Daoy (cell line): ENCODE measurements at places on chromosomes 1 and 21. TPM values are rescaled to one million over a fixed set of nuclear protein-coding genes. Genes with fewer than 3 reads are reported as not detected.

DNA sequence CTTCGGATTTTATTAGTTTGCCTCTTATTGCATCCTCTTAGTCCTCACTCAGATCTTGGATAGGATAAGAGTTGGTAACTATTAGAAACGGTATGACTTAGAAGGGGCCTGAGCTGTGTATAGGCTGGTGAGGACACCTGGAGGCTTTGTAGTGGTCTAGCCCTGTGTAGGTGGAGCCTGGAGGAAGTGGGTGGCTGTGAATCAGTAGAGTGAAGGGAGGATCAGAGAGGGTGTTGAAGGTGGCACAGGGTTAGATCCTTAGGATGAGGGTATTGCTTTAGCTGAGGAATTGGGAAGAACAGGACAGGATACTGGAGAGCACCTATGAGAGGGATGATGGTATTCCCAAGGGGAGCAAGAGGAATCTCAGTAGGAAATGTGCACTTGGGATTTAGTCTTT, 5.7 kb downstream of the VANGL1 start:
- DNase-seq = no peak

- DNase-seq = peak; percentile 95
These were observed 20.9 kb downstream of the ERICH3 start for GRCh38 chr1:74652711-74653139.

- DNase-seq = peak; percentile 56
These were observed 3.3 kb upstream of the ZBTB18 start for GRCh38 chr1:244047621-244048255.

NBPF11 gene
- total RNA-seq = 2.6 and 2.8 TPM in 2 replicates

DNA sequence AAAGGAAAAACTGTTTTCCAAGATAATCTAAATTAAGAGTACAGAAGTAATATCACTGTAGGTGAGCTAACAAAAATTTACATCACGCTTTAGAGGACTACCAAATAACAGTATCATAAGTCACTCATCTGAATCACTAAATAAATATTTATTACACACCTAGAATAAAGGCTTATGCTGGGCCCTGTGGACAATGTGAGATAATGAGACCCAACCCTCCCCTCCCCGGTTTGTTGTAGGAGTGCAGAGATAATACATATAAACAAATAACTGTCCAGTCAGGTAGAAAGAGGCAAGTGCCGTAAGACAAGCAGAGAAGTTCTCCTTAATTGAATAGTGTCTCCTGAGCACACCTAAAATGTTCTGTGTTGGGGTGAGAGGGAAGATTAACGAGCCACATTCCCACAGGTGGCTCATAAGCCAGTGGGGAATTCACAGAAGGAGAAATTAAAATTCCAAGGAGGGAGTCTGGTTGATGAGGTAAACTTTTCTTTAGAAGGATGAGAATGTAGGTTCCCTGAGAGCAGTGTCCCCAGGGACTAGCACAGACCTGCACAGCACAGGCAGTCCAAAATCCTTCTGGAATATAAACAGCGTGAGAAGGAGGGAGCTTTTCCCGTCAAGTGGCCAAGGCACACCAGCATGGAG, 241.4 kb downstream of the NFIA start:
- DNase-seq = no peak

- peak; percentile 67 for DNase-seq
These were observed 23.4 kb downstream of the CSF1 start for GRCh38 chr1:109933856-109934711.

- DNase-seq = peak; percentile 19
These were observed 5.9 kb downstream of the PLOD1 start for GRCh38 chr1:11940260-11940921.

VANGL2 gene
- total RNA-seq = 1.9 and 2.0 TPM in 2 replicates

CTSK gene
- 0.39 and 5.8 TPM in 2 replicates for total RNA-seq

- peak; percentile 87 for DNase-seq
These were observed 2.5 kb upstream of the SAMD11 start for GRCh38 chr1:921011-921837.

GRCh38 chr1:156750711-156751450, 594 bp downstream of the HDGF start:
- DNase-seq = peak; percentile 51

- peak; percentile 56 for DNase-seq
These were observed 1.4 kb downstream of the JUN start for GRCh38 chr1:58782178-58783089.

ZNF691 gene
- total RNA-seq = 10.3 and 11.8 TPM in 2 replicates

DNA sequence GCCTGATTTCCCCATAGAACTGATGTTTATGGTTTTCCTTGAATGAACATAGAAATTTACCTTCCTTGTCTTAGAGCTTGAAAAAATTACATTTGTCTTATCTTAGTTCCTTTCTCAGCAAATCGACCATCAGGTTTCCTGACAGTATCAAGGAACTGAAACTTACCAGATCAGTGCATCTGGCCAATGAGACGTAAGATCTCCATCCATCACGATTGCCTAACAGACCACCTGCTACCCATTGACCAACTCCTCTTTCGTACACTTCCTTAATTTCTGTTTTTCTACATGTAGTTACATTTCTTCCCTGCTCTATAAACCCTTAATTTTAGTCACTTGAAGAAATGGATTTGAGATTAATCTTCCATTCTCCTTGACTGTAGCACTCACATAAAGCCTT, 57.4 kb upstream of the TMPRSS15 start:
- DNase-seq = no peak

- DNase-seq = peak; percentile 54
These were observed 2.6 kb downstream of the IRF2BP2 start for GRCh38 chr1:234607109-234608024.
